ENCODE measurements at places on chromosomes 2 and 18.

DNA sequence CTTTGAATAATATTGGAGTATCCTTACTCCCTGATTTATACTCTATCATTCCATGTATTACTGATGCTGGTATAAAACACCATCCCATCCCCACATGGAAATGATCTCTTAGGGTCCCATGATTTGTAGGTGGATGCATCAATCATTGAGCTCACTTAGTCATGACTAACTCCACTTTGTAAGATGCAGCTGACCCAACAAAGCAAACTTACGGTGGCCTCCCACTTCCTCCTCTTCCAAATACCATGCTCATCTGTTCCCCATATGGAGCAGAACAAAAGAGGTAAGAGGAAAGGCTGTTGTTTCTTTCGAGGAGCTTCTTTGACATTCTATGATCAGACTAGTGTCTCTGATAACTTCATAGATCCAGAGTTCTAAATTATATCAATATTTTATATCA lies 640.2 kb upstream of the SLC39A10 start:
- H3K27ac ChIP-seq = no peak overlapping the region
- H3K36me3 ChIP-seq = no peaks in the 10 kb centered on the region
- H3K4me3 ChIP-seq = no peak overlapping the region
- no peaks in the 10 kb centered on the region for H3K27me3 ChIP-seq

DNA sequence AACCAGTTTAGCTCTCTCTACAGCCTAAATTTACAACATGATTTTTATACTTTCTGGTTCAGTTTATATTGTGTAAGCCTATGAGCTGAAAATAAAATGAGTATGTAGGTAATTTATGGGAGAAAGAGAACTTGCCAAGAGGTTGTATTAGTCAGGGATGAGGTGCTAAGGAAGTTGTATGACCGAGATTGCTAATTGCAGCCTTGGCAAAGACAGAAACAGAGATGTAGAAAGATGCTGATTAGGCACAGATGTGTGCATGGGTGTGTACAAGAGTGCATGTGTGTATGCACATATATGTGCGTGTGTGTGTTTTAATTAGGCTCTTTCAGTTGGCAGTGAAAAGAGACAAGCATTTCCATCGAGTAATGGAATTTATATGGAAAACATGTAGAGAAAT lies 213.9 kb downstream of the FBXO15 start:
- H3K36me3 ChIP-seq = no peaks in the 10 kb centered on the region
- no peak overlapping the region for H3K27ac ChIP-seq
- no peak for DNase-seq
- no peaks in the 10 kb centered on the region for H3K27me3 ChIP-seq
- no peak overlapping the region for H3K4me3 ChIP-seq
- no peaks in the 10 kb centered on the region for H3K4me1 ChIP-seq

DNA sequence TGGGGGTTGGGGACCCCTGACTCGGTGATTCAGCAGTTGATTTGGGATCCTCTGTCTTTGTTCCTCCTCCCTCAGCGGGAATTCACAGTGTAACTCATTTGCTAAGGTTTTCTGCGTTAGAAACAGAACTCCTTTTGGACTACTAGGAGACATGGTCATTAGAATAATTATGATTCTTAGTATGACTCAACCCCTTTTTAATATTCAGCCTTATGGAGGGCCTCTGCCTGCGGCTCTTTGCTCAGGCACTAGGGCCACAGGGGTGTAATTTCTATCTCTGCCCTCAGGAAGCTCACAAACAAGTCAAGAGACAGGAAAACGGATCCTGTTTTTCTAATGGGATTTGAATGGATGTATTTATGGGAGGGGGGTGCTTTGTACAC lies 117.4 kb downstream of the SPTBN1 start:
- no peaks in the 10 kb centered on the region for H3K36me3 ChIP-seq
- no peaks in the 10 kb centered on the region for H3K27me3 ChIP-seq
- no peak overlapping the region for H3K4me3 ChIP-seq
- H3K4me1 ChIP-seq = peaks cover 19% of the 10 kb centered on the region
- H3K27ac ChIP-seq = no peak overlapping the region
- no peak for DNase-seq

- H3K27ac ChIP-seq = no peak overlapping the region
- no peaks in the 10 kb centered on the region for H3K4me1 ChIP-seq
- H3K36me3 ChIP-seq = no peaks in the 10 kb centered on the region
- H3K4me3 ChIP-seq = no peak overlapping the region
- no peak for DNase-seq
These were observed 82.1 kb downstream of the CDK15 start for GRCh38 chr2:201888426-201888800.
